ENCODE measurements at places on chromosomes 6 and 20.

- peak; percentile 24 for DNase-seq
Observed at GRCh38 chr6:133837801-133838349, 51.0 kb upstream of the TCF21 start.

DNA sequence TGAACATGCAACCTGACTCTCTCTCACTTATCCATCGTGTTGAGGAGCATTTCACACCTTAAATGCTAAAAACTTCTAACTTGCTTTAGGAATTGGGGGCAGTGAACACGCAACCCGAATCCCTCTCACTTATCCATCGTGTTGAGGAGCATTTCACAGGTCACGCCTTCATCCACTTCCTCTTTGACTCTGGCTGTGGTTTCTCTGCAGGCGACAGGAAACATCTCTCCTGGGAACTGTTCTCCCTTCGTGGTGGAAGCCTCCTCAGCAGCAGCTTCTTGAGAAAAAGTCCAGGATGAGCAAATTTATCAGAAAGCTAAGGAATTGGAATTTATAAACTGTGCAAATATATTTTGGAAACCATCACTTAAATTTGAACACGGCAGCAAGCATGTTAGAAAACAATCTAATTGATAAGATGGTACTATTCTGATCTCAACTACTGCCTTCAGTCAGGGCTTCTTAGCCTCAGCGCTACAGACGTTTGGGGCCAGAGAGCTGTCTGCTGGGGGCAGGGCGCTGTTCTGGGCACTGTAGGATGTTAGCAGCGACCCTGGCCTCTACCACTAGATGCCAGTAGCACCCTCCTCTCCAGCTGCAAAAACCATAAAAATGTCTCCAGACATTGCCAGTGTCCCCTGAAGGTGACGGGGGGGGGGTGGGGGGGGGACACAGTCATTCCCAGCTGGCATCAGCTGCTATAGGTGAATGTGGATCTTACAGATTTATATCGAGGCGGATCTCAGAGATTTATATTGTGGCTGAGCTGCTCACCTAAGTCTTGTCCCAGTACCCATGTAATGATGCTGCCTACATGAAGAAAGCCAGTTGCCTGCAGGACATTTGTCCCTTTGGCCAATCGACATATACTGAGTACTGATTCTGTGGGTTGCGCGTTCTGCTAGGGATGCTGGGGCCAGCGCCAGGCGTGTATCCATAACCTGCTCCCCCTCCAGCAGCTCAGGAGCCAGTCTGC lies 26.2 kb downstream of the CTCFL start:
- no peak for DNase-seq

DNA sequence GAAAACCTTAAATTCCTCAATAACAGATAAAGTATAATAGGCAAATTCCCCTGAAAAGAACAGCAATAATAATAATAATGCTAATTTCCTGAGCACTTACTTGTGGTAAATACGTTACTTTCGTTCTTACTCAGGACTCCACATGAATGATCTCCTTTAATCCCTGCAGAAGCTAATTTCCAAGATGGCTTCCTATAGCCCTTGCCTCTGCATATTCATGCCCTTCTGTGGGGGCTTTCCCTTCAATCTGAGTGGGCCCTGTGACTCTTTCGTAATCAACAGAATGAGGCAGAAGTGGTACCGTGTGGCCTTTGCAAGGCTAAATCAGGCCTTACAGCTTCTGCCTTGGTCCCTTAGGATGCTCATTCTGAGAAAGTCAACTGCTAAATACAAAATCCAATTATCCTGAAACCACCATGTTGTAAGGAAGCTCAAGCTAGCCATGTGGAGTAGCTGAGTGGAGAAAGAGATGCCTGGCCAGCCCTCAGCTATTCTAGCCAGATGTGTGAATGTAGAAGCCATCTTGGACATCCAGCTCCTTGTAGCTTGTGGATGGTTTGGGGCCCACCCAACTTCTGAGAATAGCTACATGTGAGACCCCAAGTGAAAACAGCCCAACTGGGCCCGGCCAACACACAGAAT lies 50.5 kb downstream of the MCUR1 start:
- DNase-seq = no peak

DNA sequence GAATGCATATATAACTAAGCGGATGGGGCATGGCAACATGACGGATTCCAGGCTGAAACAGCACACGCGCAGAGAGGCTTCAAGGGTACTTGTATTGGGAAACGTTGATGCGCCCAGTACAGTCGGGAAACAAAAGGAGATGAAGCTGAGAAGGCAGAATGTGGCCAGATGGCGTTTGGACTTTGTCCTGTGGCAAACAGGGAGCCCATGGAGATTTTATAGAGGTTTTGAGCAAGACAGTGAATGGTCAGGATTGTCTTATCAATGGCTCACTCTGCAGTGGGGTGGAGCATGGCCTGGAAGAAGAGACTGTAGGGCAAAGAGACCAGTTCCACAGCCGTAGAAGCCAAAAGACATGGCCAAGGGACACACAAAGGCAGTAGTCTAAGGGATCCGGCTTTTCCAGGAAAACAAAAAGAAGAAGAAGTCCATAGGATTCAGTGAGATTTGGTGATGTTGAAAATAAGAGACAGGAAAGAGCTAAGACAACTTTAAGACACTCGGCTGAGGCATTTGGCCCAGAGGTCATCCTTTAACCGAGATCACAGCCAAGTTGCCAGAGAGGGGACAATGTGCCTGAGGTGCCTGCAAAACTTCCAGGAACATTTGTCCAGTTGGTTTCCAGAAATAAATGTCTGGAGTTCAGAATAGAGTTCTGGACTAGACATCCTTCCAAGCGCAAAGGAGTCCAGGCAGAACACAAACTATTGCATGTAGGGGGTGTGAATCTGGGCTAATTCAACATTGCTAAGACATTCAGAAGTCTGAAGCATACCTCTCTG lies 123.0 kb upstream of the RREB1 start:
- no peak for DNase-seq

GRCh38 chr6:21357262-21357661 lies 236.3 kb upstream of the SOX4 start:
- no peak for DNase-seq

DNA sequence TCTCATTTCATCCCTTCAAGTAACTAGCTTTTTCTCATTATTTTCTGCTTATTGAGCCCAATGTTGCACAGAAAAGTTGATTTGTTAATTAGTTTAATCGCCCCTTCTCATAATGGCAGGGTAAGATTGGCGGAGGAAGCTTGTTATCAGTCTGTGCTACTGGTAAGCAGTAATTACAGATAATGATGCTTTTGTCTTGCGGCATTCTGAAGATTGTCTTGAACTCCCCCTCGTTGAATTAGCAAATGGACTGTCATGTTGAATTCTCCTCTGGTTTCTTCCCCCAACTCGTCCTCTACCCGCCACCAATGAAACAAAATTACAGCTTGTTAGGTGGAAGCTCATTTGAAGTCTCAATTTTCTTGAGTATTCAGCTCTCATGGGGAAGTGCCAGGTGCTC lies 39.4 kb downstream of the PRDM13 start:
- no peak for DNase-seq

DNA sequence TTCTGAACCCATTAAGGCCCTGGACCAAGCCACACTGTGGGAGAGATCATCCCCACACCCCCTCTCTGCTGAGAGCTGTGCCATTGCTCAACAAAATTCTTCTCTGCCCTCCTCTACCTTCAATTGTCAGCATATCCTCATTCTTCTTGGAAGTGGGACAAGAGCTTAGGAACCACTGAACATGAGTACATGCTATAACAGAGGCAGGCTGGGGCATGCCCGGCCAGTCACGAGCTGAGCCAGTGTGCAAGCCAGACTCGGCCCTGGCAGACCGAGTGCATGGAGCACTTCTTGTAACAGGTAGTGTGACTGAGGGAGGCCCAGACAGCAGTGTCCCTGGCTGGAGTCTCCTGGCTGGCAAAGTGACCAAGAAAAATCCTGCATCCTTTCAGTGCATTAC lies 149.2 kb downstream of the MOXD1 start:
- DNase-seq = no peak

GRCh38 chr20:61861858-61862257 lies 203.8 kb downstream of the TAF4 start:
- DNase-seq = no peak

- peak; percentile 23 for DNase-seq
Observed at GRCh38 chr6:44869321-44869897, 458.7 kb upstream of the RUNX2 start.

- no peak for DNase-seq
Observed at GRCh38 chr6:90388395-90388794, 91.8 kb upstream of the BACH2 start.

DNA sequence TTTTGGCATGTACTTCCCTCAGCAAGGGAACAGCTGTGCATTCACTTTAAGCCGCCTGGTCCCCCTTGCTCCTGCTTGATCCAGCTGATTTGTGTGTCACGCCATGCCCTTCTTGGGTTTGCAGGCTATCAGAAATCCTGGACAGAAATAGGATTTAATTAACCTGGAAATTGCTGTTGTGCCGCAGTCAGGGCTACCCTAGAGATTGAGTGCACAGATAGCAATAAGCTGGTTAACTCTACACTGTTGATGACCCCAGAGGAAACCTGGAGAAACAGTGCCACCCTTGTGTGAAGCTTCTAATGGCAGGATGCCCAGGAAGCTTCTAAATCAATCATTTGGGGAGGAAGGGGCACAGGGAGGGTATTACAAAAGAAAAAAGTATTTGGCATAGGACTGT lies 199.0 kb downstream of the JARID2 start:
- DNase-seq = no peak

DNA sequence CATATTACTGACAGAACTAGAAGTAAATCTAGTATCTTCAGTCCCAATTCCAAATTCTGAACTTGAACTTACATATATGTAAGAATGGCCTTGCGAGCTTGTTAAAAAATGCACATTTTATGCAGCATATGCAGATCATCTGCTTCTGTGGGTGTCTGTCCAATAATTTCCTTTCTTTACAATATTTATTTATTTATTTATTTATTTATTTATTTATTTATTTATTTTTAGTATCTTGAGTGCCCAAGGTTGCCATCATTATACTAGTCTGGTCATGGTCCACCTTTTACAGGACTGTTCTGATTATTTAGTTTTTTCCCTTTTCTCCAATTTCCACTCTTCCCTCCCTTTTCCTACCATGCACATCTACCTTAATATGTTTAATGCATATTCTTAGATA lies 528.4 kb downstream of the COL12A1 start:
- no peak for DNase-seq

DNA sequence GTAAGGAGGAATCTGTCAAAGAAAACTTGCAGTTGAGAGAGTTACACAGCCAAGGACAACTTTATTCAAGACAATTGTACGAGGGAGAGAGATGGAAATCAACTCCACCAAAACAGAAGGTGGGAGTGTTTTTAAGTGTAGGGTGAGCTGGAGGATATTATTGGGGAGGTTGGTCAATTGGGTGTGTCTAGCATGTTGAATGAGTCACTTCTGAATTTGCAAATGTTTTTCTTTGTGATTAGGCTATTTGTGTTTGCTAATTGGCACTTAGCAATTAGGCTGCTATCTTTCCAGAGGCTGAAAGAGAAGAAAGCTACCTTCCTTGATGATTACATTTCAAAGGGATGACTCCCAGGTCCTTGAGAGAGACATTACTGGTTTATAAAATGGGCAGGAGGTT lies 441.1 kb downstream of the MEI4 start:
- no peak for DNase-seq

DNA sequence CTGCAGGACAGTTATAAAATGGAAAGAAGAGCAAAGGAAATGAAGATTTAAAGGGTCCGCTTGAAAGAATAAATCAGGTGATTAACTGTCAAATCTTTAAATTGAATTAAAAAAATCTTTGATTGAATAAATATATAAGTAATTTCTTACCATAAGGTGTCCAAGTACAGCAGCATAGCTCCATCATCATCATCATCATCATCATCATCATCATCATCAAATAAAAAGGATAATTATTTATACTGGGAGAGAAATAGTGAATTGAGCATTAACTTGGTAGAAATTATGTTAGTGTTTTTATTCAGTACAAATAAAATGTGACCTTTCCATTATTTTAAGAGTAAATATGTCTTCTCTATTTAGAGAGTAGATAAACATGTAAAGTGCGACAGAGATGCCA lies 745.6 kb upstream of the MARCKS start:
- no peak for DNase-seq

- DNase-seq = no peak
Observed at GRCh38 chr6:73011945-73012344, 213.4 kb downstream of the KHDC1L start.

DNA sequence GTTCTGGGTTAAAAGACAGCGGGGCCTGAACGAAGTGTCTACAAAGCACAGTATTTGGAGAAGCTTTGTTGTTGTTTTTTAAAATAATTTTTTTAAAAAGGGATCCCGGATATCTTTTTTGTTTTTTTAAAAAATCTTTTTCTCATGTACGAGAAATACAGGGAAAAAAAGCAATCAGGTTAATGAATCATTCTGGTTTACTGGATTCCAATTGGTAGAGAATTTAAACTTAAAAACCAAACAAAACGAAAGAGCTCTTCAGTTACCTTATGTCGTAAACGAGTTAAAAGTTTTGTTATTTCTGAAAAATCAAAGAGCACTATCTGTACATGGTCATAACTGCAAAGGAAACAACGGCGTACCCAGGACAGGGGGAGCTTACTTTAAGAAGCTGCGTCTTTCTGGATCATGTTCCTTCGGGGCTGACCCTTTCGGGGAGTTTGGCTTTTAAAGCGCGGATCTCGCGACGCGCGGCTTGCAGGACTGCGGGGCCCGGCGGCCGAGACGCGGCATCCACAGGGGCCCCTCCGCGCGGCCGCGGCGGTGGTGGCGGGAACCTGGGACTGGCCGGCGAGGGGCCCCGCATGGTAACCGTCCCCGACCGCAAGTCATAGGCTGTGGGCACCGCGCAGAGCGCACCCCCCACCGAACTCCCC lies 927 bp downstream of the IL20RA start:
- DNase-seq = peak; percentile 16

- DNase-seq = no peak
Observed at GRCh38 chr6:48184648-48185047, 73.7 kb upstream of the PTCHD4 start.

- DNase-seq = no peak
Observed at GRCh38 chr6:120320481-120321162, 971.1 kb upstream of the MAN1A1 start.

- no peak for DNase-seq
Observed at GRCh38 chr6:113954653-113955052, 16.3 kb downstream of the HDAC2 start.

GRCh38 chr6:5034736-5035135 lies 30.9 kb upstream of the RPP40 start:
- DNase-seq = no peak

DNA sequence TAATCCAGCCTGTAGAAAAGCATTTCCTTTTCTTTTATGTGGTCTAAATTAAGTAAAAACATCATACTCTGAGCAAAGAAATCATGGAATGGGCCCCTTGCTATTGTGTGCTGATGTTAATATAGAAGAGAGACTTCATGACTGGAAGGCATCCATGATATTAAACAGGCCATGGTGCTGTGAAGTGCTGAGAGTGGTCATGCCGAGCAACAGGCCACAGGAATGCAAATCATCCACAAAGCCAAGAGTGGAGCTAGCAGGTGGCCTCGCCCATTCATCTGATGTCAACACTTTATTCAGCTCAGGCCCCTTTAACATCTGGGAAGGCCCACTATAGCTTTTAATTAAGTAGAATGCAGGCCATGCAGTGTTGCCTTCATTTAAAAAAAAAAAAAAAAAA lies 115.2 kb upstream of the HMGCLL1 start:
- no peak for DNase-seq

- no peak for DNase-seq
Observed at GRCh38 chr6:21265730-21266044, 327.9 kb upstream of the SOX4 start.
